EL (cell line): ENCODE measurements at places on chromosomes 2 and 18.
A peak's percentile ranks its signal among the peaks of the same experiment; 100 is the strongest.

- peak; percentile 6 for DNase-seq
Observed at GRCh38 chr18:48719388-48719787, 180.6 kb downstream of the CTIF start.

GRCh38 chr18:57208047-57208446, 61.2 kb downstream of the BOD1L2 start:
- DNase-seq: no peak

- no peak for DNase-seq
Observed at GRCh38 chr2:214514704-214515103, 103.8 kb downstream of the VWC2L start.

GRCh38 chr2:145592361-145592760, 1072.4 kb upstream of the ZEB2 start:
- peak; percentile 8 for DNase-seq

DNA sequence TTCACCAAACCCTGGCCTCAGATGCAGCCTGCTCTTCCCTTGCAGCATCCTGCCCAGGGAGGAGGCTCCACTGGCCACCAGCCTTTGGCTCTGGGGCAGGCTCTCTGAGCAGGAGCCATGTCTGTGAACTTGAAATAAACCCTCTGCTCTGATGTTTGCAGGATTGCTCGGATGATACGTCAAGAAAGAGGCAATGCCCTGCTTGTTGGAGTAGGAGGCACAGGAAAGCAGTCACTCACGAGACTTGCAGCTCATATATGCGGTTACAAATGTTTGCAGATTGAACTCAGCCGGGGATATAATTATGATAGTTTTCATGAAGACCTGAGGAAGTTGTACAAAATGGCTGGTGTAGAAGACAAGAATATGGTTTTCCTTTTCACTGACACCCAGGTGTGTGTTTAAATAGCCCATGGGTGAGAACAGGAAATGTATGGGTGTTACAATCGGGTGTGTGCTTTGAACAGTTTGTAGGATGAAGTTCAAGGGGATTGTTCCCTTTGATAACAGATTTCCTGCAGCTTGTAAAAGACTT, 177.9 kb downstream of the DNAH6 start:
- no peak for DNase-seq

DNA sequence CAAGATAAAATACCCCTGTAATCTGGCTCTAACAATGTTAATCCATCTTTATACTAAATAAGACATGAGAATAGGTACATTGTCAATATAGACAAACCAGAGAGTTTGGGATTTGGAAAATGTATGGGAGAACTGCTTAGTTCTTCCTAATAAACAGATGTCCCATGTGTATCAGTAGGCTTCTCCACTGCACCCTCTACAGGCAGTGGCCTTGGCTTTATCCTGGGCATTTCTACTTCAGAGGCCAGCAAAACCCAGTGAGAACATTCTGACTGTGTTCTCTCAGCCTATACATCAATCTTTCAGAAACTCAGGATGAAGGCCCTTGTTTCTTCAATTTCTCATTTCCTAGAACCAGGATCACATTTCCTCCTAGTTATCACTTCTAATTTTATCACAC, 1167.5 kb upstream of the ACVR2A start:
- peak; percentile 2 for DNase-seq

DNA sequence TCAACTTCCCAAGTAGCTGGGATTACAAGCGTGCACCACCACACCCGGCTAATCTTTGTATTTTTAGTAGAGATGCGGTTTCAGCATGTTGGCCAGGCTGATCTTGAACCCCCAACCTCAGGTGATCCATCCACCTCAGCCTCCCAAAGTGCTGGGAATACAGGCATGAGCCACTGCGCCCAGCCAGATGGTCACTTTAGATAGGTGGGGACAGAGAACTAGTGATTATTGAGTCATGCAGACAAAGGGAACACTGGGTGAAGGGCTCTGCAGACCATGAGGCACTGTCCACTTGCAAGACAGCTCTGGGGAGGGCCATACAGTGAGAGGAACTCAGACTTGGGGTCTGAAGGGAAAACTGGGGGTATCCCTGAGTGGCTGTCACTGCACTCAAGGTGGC, 58.4 kb upstream of the POMC start:
- no peak for DNase-seq

GRCh38 chr2:165952741-165953211, 800 bp downstream of the TTC21B start:
- DNase-seq: peak; percentile 21

- no peak for DNase-seq
Observed at GRCh38 chr18:59656373-59656887, 40.8 kb downstream of the CCBE1 start.

- peak; percentile 76 for DNase-seq
Observed at GRCh38 chr2:42101206-42102023, 53.6 kb downstream of the PKDCC start.

GRCh38 chr2:240586919-240587800, 626 bp downstream of the CAPN10 start:
- DNase-seq: peak; percentile 33

- peak; percentile 92 for DNase-seq
Observed at GRCh38 chr2:26477911-26478253, at the start of gene OTOF. TSS of gene OTOF (minus strand) at chr2:26478124.

- no peak for DNase-seq
Observed at GRCh38 chr2:217751192-217751591, 251.6 kb downstream of the TNS1 start.

GRCh38 chr2:21395366-21395765, 271.6 kb downstream of the TDRD15 start:
- DNase-seq: no peak

GRCh38 chr2:144390424-144391020, 129.4 kb downstream of the ZEB2 start:
- DNase-seq: peak; percentile 17

- peak; percentile 67 for DNase-seq
Observed at GRCh38 chr18:944440-944839, 39.8 kb downstream of the ADCYAP1 start.

DNA sequence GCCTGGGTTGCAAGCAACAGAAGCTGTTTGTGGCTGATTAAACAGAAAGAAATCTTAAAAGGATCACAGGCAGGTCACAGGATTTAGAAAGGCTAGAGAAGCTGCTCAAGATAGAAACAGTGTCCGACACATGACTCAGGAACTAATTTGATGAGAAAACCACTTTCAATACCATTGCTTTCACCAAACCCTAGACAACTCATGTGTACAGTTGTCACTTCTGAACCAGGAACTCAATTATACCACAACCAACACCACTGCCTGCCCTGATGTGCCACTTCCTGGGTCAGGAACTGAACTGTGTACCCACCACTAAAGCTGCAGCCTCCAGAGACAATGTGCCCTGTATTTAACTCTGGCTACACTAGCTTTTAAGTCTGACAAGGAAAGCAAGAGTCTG, 56.0 kb downstream of the TMEM247 start:
- DNase-seq: no peak

- DNase-seq: no peak
Observed at GRCh38 chr18:52933356-52933755, 593.4 kb downstream of the DCC start.

GRCh38 chr2:7971841-7972240, 710.0 kb upstream of the ID2 start:
- no peak for DNase-seq

DNA sequence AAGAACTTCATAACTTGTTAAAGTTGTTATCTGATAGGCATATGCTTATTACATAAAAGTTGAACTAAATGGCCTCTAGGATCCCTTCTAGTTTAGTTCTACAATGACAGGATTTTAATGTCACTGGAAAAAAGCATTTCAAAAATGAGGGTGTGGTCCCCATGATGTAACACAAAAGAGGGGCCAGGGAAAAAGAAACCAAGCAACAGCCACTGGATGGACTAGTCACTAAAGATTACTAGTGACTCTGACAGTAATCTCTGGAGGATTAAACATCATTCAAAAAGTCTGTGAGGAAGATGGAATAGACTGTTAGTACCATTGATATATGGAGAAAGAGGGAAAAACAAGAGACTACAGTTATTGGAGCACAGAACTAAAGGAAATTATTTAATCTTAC, 22.6 kb downstream of the SEPTIN10 start:
- DNase-seq: no peak

GRCh38 chr18:9838144-9838877, 47.5 kb upstream of the TXNDC2 start:
- no peak for DNase-seq

GRCh38 chr2:206011018-206011614, 74.9 kb downstream of the INO80D start:
- DNase-seq: no peak

DNA sequence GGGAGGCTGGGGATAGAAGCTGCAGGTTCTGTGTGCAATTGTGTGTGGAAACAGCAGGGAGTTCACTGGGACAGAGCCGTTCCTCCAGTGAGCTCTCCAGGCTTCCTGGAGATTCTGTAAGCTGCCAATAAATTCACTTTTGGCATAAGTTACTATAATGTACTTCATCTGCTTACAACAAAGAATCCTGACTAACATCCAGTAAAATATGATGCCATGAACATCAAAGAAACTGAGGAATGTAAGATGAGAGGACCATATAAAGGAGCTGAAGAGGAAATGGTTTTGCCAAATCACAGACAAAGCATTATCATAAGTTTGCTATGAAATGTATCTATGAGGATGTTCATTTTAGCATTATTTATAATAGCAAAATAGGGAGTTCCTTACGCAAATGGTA, 175.3 kb downstream of the KCNE4 start:
- DNase-seq: no peak

GRCh38 chr2:234823877-234824376, 127.9 kb upstream of the SH3BP4 start:
- DNase-seq: peak; percentile 93

- peak; percentile 86 for DNase-seq
Observed at GRCh38 chr18:48410095-48410920, 1.1 kb upstream of the ZBTB7C start.

DNA sequence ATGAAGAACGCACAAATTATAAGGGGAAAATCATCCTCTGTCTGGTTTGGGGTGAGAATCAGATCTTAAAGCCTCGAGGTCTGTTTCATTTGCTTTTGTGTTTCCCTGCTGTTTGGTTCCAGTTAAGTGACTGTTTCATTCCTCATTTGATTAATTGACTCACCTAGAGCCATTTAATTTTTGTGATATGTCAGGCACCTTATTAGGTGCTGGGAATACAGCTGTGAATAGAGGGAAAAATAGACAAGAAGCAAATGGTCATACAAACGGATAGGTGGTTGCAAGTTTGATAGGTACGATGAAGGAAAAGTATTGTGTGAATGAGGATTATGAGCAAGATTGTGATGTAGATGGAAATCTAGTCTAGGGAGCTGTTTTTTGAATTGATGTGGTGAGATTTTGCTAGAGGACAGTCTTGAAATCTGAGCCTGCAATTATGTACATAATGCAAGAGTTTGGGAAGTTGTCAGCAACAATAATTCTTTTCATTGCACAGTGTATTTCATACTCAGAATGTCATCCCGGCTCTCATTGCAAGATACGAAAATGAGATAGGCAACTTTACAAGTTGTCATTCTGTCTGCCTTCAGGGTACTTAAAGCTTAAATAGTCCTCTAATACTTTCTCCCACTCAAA, 2.2 kb downstream of the ACSL3 start:
- DNase-seq: no peak

GRCh38 chr2:148926981-148927401, 52.0 kb downstream of the KIF5C start:
- DNase-seq: no peak

DNA sequence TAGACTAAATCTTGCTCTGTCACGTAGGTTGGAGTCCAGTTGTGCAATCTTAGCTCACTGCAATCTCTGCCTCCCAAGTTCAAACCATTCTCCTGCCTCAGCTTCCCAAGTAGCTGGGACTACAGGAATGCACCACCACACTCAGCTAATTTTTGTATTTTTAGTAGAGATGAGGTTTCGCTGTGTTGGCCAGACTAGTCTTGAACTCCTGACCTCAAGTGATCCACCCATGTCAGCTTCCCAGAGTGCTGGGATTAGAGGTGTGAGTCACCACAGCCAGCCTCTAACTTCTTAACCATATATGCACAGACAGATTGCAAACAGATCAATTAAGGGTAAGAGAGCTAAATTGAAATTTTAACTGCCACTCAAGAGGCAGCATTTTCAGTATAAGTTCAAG, 22.1 kb upstream of the CNGA3 start:
- DNase-seq: peak; percentile 52

DNA sequence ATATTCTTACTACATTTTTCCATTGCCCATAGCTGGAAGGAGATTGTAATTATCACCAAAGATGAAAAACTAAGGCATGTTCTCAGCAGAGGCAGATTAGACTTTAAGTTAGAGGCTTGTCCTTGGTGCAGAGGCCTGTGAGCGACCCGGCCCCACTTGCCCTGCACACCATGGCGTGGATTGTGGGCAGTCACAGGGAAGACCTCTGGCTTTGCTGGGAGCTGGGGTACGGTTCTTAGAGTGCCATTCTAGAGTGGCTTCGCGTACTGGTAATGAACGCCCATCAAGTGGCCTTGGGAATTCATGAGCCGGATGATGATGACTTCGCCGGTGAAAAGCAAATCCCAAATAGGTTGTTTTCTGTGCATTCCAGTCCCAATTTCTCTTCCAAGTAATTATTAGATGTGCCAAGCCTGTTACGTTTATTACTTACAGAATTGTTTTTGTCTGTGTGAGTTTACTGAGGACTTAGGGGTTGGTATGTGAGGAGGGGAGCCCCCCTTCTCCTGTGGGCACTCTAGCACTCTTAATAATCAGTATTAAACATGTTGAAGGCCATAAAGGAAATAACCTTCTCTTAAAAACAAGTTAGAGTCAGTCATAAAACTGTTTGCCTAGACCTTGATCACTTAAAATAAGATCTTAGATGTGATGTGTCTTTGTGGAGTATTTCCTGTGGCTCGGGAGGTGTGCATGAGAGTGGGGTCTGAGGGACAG, 90.6 kb downstream of the LDLRAD4 start:
- no peak for DNase-seq

DNA sequence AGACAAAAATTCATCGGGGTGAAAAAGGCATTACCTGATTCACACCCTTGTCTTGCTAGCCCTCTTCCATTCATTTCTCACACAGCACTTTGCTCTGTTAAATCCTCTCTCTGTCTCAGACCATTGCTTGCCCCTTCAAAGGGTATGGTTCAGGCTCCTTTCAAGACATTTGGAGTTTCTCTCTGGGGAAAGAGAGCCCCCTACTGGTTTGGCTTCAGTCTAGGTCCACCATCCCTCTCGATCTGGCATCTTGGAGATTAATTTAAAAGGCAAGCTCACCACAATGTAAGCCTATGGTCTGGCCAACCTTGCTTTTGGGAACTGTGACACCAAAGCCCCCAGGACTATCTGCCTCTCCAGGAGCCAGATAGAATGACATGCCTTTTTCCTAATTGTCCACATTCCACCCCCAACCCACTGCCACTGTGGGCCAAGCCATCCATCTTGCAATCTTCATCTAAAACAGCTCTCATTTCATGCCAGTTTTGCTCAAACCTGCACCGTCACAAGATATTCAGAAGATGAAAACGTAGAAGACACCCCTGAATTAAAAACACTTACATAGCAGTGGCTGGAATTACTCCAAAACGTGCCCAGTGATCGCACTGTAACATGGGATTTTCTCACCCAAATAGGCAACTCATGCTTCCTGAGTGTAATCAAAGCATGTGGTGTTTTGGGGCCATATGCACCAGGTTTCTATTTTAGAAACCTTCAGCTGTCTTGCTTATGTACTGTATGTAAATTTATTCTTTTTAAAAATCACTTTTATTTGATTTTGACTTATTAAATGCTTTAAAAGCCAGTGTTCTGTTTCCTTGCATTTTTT, 93.9 kb downstream of the FARSB start:
- DNase-seq: peak; percentile 63
